Upper lobe of left lung (tissue), 6 donors: ENCODE measurements at places on chromosomes 12 and 14. TPM values are rescaled to one million over a fixed set of nuclear protein-coding genes. Genes with fewer than 3 reads are reported as not detected.

Gene ZNF10
- 6.4 TPM for total RNA-seq

Gene AQP2
- not detected for total RNA-seq

Gene TAS2R13
- total RNA-seq = 3.1 TPM

Gene PPP1R1A
- total RNA-seq = 0.89 TPM

Gene KCNH5
- not detected for total RNA-seq

Gene SAMD15
- 1.4 TPM for total RNA-seq

Gene RNASE1
- total RNA-seq = 1,209 TPM

Gene TGM1
- 29.2 TPM for total RNA-seq

Gene PMCH
- not detected for total RNA-seq

Gene RAD9B
- total RNA-seq = 1.1 TPM

Gene ACSS3
- total RNA-seq = 26.2 TPM

Gene RIN3
- 71.9 TPM for total RNA-seq

Gene NUDT4
- total RNA-seq = 60.3 TPM

GRCh38 chr14:85531141-85531586 lies 1.2 kb downstream of the FLRT2 start:
- DNase-seq = no peak

GRCh38 chr12:19402211-19402610 lies 37.1 kb upstream of the AEBP2 start:
- no peak for DNase-seq

GRCh38 chr12:20653871-20654270 lies 41.3 kb upstream of the SLCO1C1 start:
- DNase-seq = no peak

GRCh38 chr14:89247457-89248122 lies 169.4 kb downstream of the FOXN3 start:
- DNase-seq = no peak

- DNase-seq = peak; percentile 78
These were observed 7.7 kb upstream of the PPP1R13B start for GRCh38 chr14:103854822-103855733.

- DNase-seq = no peak
These were observed 23.5 kb downstream of the FGF23 start for GRCh38 chr12:4356041-4356327.

GRCh38 chr12:126719912-126720705 lies 1546.9 kb upstream of the TMEM132C start:
- no peak for DNase-seq

- DNase-seq = no peak
These were observed 231.7 kb downstream of the NRXN3 start for GRCh38 chr14:78401866-78402265.

DNA sequence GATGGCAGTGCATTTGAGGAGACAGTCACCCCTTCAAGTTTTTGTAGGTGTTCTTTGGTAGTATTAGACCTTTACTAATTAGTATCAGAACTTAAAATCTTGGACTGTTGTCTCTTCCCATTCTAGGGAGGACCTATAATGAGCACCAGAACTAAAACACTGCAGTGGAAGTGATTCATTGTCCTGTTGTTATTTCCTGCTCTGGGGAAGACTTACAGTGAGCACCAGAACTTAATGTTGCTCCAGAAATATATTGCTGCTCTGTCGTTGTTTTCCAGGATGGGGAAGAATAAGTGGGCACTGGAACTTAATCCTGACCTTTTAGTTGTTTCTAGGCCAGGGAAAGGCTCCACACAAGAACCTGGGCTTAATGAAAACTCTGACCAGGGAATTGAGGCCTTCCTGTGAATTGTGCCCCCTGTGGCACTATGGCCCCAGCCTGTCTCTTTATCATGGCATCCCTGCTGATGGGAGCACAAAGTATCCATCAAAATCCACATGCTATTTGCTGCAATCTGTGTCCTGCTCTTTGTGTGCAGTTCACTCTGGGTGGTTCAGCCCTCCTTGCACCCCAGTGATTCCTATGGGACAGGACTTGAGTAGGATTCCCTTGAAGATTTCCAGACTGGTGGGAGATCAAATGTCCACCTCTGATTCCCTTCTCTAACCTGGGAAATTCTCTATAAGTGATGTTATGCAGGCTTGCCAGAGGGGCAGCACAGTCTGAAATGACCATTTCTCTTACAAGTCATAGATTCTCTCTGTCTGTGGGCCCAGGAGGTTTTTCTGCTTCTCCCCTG lies 175.8 kb downstream of the PAWR start:
- DNase-seq = no peak

DNA sequence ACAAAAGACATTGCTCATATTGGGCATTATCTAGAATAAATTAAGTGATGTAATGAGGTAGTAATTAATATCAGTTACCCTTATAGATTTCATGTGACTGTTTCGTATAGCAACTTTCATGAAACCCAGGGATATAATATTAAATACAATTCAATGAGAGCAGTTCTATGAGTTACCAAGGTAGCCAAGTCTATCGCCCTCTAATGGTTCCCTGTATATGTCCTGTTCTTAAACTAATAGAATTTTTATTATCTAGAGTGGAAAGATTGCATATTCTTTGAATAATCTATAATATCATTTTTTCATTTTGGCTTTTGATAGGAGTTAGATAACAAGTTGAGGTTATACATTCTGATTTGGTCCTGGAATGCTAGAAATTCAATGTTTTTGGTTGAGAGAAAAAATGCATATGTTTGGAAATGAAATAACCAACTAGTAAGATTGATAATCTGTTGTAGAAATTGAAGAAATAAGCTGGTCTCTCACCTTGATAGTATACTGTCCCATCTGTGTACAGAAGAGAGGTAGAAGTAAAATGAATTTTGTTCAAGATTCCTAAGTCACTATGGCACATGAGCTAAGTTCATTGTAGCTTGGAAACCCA lies 59.7 kb downstream of the SCFD1 start:
- no peak for DNase-seq

- no peak for DNase-seq
These were observed 377.7 kb downstream of the GLT1D1 start for GRCh38 chr12:129230995-129231394.

DNA sequence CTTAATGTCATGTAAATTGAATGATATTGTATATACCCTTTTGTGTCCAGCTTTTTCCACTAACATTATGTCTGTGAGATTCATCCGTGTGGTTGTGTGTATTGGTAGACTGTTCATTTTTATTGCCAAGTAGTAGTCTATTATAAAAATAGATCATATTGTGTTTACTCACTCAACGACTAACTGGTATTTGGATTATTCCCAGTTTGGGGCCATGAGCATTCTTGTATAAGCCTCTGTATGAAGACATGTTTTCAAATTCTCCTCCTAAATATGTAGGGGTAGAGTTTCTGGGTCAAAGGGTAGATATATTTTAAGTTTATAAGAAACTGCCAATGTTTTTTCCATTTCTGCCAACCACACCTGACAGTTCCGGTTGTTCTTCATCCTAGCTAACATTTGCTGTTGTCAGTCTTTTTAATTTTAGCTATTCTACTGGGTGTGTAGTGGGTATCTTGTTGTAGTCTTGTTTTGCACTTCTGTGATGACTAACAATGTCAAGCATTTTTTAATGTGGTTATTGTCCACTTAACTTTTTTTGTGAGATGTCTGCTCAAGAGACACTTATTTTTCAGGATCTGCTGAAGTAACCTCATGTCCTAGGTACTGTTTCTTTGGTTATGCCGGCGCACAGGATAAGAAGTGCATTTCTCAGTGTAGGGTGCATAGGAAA lies 93.2 kb downstream of the DACT1 start:
- no peak for DNase-seq

DNA sequence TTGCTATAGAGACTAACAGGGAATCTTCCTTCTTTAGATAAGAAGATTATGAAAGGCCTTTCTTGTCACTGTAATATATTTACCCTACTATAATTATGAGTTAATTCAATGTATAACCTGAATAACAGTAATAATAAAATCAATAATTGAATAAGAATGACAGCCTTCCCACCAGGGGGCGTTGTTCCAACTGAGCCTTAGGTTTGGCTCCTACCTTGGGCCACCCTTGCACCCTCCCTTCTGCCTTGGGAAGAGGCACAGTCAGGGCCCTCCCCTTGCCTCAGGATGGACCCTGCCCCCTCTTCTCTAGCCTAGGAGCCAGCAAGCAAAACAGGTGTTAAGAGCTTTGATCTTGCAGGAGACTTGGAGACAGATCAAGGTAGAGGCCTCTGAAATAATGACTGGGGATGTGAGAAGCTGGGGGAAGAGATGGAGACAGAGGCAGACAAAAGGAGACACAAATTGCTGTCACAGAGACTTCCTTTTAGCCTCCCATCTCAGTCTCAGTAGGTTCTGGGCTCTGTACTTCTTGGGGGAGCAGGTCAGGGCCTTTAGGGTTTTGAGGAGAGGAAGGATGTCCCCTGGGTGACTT lies 40.1 kb upstream of the CISTR start:
- DNase-seq = no peak

DNA sequence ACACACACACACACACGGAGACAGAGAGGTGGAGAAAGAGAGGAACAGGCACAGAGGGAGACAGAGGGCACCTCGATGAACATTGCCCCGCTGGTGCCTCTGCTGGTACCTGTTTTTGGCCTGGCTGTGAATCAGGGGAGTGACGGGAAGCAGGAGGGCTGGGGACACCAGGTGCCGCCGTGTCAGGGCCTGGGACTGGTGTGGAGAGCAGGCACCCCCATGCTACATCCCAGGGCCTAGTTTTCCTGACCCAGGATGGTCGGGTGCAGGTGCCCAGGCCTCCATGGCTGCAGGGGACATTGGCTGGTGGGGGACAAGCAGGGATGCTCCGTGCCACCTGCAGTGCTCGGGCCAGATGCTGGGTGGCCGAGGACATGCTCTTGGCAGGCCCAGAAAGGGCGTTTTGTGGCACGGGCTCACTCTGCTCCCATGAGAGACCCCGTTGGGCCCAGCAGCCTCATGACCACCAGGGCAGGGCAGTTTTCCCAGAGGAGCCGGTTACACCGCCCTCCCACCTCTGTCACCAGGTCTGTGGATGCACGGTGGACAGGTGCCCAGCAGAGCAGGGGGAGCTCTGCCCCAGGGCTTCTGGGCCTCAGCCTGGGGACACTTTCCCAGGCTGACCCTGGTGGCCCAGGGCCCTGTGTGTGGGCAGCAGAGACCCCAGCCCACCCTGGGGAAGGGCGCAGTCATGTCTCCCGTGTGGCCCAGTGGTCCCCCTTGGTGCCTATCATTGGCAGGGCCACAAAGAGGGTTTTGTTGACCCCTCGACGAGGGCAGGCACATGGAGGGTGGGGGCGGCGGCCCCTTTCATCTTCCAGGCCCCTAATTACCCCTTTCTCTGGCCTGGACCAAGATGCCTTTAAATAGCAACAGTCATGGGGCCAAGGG lies 207.5 kb upstream of the RTL1 start:
- peak; percentile 16 for DNase-seq

DNA sequence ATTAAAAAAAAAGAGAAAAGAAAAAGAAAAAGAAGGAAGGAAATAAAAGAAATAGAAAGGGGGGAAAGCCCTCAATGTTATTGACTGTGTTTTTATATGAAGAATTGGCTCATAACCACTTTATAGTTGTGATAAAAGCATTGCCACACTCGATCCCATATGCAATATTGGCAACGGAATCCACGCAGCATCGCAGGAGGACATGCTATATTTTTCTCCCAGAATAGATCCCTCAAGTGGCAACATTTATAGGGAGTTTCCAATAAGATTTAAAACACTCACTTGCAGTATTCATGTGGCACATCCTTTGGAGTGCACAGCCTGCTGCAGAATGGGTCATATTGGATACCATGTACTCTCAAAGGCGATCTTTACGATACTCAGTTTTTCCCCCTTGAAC lies 223.3 kb downstream of the EGLN3 start:
- no peak for DNase-seq

GRCh38 chr12:106634206-106634605 lies 51.4 kb downstream of the RFX4 start:
- DNase-seq = no peak

- no peak for DNase-seq
These were observed 12.5 kb downstream of the SYT10 start for GRCh38 chr12:33427071-33427470.

DNA sequence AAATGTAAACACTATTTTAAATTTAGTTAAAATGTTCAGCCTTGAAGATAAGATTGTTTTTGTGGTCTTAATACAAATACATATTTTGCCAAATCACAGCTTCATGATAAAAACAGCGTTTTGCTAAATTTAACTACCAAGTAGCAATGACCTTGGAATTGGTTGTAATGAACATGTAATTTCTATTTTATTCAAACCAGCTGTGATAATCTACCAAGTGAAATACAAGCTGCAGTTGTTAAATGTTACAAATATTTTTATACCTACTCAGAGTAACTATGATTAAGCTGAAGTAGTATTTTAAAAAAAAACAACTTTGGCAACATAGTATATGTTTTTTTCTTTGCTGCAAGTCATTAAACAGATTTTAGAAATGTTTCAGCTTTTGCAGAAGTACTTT lies 96.2 kb downstream of the CPSF2 start:
- no peak for DNase-seq

DNA sequence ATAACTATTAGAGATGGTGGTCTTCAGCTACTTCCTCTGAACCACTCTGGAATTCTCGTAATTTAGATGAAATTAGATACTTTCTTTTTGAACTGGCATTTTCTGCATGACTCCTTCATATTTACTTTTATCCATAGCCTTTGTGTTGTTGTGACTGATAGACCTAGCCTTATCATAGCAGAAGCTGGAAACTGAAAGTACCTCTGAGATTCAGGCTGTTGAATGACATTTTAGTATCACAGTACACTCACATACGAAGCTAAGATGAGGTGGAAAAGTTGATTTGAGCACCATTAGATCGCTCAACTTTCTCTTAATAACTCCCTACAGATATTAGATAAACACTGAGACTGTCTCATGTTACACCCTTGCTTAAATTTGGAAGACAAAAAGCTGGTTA lies 525.1 kb upstream of the FBXO33 start:
- no peak for DNase-seq

DNA sequence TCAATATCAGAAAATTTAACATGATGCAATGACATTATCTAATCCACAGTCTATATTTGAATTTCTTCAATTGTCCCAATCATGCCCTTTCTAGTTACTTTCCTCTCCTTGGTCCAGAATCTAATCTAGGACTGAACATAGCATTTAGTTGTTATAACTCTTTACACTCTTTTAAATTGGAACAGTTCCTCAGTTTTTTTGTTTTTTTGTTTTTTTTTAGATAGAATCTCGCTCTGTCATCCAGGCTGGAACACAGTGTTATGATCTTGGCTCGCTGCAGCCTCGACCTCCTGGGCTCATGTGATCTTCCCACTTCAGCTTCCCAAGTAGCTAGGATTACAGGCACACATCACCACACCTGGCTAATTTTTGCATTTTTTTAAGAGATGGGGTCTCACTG lies 63.1 kb downstream of the RERG start:
- DNase-seq = no peak
